ENCODE measurements at places on chromosomes 11 and 22. TPM values are rescaled to one million over a fixed set of nuclear protein-coding genes. Genes with fewer than 3 reads are reported as not detected.

DNA sequence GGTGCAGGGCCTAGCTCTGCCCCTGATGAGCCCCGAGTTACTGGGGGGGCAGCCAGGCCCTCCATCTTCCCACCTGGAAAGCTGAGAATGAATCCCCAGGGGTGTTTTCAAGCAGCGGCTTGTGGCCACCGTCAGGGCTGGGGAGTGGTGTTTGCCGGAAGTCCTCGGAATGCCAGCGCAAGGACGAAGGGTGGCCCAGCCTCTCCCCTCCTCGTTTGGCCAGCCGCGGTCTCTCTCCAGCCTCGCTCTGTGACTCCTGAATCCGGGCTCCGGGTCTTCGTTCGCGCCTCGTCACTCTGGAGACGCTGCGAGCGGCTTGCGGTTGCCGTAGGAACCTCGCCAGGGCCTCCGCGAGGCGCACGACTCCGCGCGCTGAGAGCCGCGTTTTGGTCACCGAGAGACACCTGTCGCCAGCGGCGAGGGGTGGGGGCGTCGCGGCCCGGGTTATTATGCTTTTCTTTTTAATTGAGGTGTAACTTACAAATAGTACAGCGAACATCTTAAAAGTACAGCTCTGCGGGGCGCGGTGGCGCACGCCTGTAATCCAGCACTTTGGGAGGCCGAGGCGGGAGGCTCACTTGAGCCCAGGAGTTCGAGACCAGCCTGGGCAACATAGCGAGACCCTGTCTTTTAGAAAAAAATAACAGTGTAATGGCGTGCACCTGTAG is 6.3 kb upstream of the KDELR3 start:
- peak; percentile 84 for DNase-seq

GRCh38 chr22:27673839-27674238 is 127.7 kb downstream of the MN1 start:
- no peak for DNase-seq

DNA sequence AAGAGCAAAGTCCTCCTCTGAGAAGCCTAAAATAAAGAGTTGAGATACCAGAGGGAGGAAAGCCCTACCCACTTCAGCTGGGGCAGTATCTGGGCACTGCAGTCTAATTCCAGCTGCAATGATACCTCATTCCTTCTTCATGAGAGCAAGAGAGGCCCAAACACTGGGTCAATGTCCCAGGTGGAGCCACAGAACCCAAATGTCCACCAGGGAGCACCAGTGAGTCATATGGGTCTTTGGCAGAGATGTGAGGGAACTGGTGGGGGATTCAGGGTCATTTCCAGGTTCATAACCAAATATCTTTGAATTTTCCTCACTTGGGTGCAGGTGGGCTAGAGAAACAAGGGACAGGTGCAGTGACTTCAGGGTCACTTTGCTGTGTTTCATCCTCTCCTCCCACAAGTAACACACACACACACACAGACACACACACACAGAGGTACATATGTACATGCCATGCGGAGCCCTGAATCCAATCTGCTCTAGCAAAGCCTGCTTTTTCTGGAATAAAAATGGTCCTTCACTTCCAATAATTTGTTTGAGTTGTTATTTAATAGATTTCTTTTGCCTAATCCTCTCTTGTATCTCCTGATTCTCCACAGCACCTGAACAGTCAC is 585.4 kb downstream of the SOX6 start:
- DNase-seq, result no peak

DNA sequence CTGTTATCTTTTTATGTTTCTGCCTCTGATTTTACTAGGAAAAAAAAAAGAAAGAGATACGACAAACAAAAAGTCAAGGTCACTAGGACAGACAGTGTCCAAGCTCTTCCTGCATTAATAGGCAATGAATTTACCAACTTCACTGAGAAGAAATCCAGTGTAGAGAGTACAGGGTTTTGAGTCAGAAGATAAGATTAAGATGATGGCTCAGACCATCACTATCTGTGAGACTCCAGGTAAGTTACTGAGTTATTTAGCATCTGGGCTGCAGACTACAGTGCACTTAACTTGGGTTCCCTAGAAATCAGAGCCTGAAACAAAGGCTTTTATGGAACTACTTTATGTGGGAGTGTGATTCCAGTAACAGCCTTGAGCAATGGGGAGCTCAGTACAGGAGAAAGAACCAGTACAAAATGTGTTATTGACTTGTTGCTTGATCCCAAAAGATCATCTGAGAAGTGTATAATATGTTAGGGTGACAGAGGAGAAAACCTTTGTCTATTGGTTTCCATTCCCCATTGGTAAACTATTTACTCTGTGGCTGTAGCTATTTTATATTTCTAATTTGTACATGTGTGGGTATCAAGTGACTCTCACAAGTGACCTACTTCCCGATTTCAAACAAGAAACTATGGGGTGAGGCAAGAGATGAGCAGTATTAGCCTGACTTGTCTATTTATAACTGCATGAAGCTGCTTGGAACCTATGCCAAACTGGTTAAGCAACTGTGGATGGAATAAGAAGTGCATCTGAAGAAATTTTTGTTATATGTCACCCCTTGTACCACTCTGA is 395.8 kb downstream of the RAB38 start:
- DNase-seq, result peak; percentile 30

DNA sequence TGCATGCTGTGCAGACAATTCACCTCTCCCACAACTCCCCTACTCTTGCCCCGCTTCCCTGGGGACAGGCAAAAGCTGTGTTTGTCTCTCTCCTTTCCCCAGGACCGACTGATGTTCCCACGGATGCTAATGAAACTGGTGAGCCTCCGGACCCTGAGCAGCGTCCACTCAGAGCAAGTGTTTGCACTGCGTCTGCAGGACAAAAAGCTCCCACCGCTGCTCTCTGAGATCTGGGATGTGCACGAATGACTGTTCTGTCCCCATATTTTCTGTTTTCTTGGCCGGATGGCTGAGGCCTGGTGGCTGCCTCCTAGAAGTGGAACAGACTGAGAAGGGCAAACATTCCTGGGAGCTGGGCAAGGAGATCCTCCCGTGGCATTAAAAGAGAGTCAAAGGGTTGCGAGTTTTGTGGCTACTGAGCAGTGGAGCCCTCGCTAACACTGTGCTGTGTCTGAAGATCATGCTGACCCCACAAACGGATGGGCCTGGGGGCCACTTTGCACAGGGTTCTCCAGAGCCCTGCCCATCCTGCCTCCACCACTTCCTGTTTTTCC is 1.4 kb upstream of the MADD start:
- no peak for DNase-seq

DNA sequence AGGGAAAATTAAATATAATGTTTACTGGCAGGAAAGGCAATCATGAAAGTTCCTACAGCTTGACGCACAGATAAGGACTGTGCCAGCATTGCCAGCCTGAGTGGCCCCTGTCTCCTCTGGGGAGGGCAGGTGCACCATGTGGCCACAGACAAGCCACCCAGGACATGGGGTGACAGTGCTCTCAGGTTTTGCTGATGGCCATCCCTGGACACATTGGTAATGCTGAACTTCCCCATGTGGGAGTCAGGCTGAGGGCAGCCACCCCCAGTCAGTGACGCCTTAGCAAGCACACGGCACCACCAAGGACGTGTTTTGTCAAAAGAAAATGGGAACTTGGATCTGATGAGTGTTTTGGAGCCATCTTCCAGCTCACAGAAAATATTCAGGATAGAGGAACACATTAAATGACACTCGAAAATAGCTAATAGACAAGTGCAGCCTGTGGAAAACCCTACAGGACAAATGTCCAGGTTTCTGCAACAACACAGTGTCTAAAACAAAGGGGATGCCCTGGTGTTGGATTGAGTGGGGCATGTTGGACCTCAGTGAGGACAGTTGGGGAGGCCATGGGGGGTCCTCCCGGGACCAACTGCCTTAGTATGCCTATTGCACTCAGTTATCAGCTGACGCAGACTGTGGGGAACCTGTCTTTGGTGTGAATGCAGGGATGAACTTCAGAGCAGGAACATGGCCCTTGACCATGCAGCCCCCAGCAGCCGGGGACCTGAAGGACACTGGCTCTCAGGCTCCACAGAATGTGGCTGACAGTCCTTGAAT is 1450.5 kb downstream of the BRD1 start:
- no peak for DNase-seq

DNA sequence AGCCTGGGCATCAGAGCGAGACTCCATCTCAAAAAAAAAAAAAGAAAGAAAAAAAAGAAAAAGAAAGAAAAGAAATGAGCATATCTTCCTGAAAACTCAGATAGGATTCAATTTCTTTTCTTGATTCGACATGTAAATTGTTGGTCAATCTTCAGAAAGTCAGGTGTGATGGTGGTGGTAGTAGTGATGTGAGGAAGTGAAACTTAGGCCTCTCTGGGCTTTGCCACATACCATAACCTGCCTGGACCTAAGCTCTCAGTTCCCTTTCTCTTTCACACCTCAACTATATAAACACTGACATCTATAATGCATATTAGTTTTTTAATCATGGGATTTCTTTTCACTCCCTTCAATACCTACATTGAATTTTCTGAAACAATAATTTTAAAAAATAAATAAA is 98.0 kb upstream of the TBCEL start:
- DNase-seq, result no peak

DNA sequence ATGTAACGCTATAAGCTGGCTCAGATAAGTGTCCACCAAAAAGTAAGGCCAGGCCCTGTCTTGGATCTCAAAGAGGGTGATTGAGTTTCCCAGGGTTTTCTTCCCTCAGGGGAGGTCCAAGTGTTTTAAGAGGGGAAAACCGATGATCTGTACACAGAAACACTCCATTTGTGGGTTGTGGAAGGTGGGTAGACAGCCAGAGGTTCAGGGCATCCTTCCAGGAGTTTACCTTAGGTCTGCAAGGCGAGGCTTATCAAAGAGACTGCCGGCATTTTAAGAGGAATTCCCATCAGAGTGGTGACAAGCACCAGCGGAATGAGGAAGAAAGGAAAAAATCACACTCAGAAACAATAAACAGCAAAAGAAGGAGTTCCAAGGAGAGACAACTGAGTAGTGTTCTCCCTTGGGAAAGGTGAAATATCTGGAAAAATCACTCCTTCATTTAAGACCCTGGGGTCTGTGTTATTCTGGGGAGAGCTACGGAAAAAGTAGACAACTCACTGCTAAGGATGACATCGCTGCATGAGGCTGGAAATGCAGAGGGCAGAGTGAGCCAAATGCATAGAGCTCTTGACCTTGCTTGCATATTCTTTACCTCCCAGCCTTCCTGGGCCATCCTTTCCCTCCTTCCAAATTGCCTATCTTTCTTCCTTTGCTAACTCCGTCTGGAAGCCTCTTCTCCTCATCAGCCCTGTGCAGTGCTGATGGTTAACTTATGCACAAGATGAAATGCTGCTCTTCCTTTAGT is 22.1 kb upstream of the MMP7 start:
- DNase-seq, result no peak

DNA sequence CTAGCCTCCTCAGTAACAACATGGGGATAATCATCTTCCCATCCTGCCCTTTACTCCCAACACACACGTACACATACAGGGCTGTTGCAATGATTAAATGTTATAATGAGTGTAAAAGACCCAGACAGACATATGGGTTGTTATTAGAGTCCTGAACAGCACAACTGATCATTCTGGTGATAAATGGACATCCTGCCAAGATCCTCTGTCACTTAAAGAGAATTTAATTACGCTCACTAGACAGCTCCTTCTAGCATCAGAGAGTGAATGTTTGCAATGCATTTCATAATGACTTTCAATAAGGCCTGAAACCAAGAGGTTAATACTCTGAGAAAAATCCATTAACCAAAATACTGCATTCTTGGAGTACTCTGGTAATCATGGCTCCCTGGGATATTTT is 115.8 kb downstream of the KCNC1 start:
- DNase-seq, result no peak

DNA sequence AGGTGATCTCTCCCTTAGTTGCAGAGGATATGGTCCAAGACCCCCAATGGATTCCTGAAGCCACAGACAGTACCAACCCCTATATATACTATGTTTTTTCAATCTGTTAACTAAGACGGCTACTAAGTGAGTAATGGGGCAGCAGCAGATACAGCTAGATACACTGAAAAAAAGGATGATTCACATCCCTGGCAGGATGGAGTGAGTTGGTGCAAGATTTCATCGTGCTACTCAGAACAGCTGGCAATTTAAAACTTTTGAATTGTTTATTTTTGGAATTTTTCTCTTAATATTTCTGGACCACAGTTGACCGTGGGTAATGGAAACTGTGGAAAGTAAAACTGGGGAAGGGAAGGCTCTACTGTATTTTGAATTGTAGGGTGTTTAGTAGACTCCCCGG is 17.0 kb upstream of the TMEM218 start:
- no peak for DNase-seq

HEPN1 gene
- polyA plus RNA-seq, result not detected

FREY1 gene
- 0.56 TPM for polyA plus RNA-seq

C11orf87 gene
- polyA plus RNA-seq, result 0.08 TPM

OR51F2 gene
- not detected for polyA plus RNA-seq

ZNF143 gene
- polyA plus RNA-seq, result 23.1 TPM
